ENCODE measurements at places on chromosomes 2 and 18.

- no peak for DNase-seq
These were observed 16.9 kb downstream of the TGIF1 start for GRCh38 chr18:3466872-3467271.

DNA sequence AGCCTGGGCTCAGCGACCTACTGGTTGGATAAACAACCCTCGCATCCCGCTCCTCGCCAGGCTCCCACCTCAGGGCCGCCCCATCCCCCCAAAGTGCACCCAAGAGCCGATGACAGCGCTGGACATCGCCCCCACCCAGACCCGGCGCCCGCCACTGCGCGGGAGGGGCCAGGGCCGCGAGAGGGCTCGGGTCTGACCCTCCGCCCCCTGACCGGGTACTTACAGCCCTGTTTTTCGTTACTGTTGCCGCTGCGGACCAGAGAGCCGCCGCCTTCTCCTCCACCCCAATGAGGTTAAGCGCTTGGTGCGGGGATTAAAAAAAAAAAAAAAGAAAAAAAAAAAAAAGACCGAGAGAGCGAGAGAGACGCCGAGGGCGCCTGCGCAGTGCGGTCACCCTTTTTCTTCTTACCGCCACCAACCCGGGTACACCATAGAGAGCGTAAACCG lies at the start of gene CLASP1:
Gene CLASP1, minus strand, starts transcription at position 314 of the 447 bp plus-strand sequence. CDS start 43,567 bp downstream, outside the sequence.
- DNase-seq: no peak

GRCh38 chr2:28640260-28640907 lies 111.2 kb upstream of the PPP1CB start:
- no peak for DNase-seq

DNA sequence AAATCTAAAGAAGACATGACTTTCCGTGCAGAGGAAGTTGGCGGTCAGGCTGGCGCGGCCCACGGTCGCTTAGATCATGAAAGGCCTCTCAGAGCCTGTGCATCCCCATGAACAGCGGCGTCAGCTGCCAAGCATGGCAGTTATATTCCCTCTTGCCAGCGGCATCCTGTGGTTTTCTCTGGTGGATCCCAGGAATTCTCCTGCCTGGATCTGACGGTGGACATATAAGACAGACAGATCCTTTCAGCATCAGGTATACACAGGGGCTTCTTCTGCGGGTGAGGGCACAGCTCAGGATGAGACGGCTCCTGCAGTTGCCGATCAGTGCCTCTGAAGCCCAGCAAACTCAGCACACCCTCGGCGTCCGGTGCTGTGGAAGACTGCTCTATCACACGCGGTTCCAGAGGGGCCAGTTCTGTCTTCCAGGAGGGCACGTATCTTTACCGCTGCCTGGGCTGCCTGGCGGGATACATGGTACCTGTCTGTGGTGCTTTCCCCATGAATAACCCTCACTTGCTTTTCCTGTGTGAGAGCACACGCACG lies 157.8 kb downstream of the LDLRAD4 start:
- DNase-seq: peak; percentile 52

GRCh38 chr2:41378420-41378819 lies 669.4 kb upstream of the PKDCC start:
- DNase-seq: no peak

All from T-helper 9 cell (primary cell).